ENCODE measurements at places on chromosomes 4 and X. TPM values are rescaled to one million over a fixed set of nuclear protein-coding genes. Genes with fewer than 3 reads are reported as not detected.

DNA sequence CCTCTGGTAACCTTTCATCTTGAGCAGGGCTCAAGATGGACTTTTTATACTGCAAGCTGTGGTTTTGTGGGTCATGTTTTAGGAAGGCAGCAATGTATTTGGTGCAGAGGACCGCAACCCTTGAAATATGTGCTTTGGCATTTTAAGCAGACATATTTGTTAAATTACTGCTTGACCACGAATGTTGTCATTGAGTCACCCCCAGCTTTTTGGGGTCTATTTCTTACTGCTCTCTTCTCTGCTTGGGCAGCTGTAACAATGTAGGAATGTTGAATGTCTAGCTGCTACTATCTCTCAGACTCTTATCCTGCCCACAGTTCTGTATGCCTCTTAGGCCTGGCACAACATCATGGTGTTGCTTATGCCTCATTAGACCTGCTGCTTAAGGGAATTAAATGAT, 6.0 kb downstream of the RBPJ start:
- DNase-seq: no peak

- no peak for DNase-seq
Observed at GRCh38 chrX:102846544-102847236, 90.4 kb upstream of the RAB40AL start.

DNA sequence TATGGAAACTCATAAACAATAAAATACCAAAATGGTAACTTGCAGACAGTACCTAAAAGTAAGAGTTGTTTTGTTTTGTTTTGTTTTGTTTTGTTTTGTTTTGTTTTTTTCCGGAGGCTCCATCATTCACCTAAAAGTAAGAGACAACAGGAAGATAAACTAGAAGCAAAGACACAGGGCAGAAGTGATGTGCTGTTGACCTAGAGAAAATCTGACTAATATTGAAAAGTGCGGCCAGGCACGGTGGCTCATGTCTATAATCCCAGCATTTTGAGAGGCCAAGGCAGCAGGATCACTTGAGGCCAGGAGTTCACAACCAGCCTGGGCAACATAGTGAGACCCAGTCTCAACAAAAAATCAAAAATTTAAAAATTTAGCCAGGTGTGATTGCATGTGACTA, 5.6 kb upstream of the CENPC start:
- no peak for DNase-seq

- no peak for DNase-seq
Observed at GRCh38 chr4:36549992-36550391, 268.6 kb downstream of the DTHD1 start.

DNA sequence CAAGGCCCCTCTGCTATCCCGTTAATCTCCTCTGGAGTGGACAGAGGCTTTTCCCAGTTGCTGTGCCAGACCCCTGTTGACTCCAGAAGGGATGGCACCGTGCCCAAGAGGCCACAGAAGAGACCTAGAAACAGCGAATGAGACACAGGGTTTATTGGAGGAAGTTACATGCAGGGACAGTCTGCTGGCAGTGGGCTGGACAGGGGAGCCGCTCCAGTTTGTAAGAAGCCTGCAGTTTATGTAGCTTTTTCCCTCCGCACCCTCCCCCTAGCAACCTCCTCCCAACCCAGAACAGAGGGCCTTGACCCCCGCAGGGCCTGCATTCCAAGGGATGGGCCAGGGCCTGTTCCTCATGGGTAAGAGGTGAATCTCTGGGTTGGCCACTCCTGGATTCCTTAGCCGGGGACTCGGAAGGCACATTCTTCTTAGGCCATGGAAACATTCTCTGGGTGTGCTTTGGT, 216.8 kb upstream of the PSAPL1 start:
- DNase-seq: peak; percentile 52

DNA sequence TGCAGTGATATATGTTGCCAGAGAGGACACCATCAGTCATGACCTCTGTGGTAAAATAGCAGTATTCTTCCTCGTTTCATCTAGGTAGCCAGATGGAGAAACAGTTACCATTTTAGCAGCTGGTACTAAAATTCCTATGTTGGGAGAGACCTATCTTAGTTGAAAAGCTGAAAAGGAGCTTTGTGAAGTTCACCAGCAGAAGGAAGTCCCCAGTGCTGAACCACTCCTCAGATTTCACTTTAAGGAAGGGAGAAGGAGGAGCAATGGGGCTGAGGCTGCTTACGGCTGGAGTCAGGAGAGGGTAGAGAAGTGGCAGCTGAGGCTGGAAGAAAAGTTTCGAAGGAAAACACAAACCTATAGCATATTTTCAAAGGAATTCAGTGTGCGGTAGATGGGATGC, 103.7 kb downstream of the ATXN3L start:
- no peak for DNase-seq

GRCh38 chr4:42750091-42750490, 93.2 kb upstream of the ATP8A1 start:
- no peak for DNase-seq

- no peak for DNase-seq
Observed at GRCh38 chr4:186347743-186348142, 81.8 kb downstream of the F11 start.

GRCh38 chrX:19707246-19707871, 180.0 kb downstream of the SH3KBP1 start:
- DNase-seq: no peak

DNA sequence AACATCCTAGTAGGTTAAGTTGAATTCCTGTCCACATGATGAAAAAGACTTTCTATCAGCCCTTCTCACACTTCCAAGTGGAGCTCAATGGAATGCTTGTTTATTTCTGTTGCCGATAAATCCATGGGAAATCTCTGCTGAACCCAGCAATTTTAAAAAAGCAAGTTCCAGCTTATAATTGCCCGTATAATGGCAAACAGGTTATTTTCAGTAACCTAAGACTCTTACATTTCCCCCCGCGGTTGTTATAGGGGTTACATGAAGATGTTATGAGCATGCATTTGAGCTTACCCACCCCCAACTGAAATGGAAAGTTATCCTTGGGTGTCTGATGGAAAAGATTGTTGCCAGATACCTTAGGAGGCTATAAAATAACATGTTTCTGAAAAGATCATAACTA, 136.2 kb downstream of the PALLD start:
- DNase-seq: no peak

GRCh38 chr4:14615671-14616070, 386.6 kb upstream of the CPEB2 start:
- no peak for DNase-seq

DNA sequence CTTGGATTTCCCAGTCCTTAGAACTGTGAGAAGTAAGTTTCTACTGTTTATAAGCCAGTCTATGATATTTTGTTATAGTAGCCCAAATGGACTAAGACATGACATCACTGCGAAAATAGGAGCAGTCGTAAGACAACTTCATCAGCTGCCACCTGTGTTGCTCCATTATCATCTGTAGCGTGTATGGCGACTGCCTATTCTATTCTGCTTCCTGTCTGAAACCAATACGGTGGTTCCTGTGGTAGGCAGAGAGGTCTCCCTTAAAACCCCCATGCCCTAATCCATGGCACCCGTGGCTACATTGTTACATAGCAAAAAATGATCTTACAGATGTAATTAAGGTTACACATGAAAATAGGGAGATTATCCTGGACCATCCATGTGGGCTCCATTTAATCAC, 105.4 kb upstream of the FAT1 start:
- no peak for DNase-seq

- no peak for DNase-seq
Observed at GRCh38 chrX:38627683-38628082, 66.3 kb downstream of the TSPAN7 start.

DNA sequence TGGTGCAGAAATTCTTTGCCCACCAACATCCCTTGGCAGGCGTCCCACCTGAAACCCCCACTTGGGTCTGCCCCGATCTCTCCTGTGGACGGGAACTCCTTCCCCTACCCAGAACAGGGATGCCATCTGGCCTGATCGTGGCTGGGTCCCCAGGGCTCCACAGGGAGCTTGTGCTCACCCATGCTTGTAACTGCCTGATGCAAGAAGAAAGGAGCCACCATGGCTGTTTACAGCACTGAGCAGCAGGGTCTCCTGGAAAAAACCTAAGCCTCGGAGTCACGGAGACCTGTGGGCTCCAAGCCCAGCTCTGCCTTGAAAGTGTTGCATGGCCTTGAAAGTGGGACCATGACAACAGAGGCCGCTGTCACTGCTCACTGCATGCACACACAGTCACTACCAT, 101.5 kb upstream of the AFAP1 start:
- DNase-seq: no peak

DNA sequence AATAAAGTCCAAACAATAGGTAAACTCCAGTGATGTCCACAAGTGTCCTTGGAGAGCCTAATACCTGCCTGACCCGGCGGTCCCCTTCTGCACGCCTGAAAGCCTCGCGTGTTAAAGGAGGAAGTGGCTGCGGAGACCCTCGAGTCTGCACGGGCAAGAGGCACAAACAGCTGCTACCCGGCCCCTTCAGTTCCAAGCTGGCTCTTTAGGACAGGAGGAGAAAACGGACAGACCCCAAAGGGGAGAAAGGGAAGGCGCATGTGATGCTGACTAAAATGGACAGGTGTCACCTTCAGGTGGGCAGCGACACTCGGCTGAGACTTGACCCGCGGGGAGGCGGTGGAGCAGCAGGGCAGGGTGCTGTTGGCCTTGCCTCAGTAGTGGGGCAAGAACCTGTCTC, 102.7 kb upstream of the TENM3 start:
- DNase-seq: no peak

DNA sequence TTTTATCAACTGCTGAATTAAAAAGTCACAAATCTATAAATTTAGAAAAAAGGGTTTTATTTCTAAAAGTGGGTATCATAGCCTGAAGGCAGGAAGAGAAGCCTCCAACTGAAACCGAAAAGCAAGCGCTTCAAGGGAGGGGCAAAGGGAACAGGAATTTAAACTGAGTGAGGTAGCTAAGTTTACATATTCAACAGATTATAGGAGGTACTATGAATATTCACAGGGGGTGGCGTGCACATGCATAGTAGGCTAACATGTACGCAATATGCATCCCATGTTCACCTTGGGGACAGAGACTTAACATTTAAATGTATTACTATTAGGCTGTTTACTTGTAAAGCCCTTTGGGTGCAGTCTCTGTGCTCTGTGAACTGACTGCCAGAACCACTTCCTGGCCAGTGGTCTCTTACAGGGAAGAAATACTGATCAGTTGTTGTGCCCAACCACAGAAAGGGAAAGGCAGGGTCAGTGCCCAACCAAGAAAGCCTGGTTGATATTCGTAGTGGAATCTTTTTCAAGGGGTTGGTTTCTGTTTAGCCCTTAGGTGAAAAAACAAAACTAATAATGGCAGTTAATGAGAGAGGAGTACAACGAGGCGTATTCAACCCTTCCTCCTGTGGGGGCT, 168.7 kb upstream of the GALNTL6 start:
- no peak for DNase-seq

GRCh38 chr4:70589785-70590184, 2.3 kb upstream of the AMBN start:
- DNase-seq: no peak

GRCh38 chrX:99795495-99795894, 614.6 kb downstream of the PCDH19 start:
- DNase-seq: no peak

- no peak for DNase-seq
Observed at GRCh38 chr4:107379054-107379869, 340.8 kb downstream of the PAPSS1 start.

GRCh38 chr4:93827272-93827947, 1.1 kb upstream of the ATOH1 start:
- no peak for DNase-seq

DNA sequence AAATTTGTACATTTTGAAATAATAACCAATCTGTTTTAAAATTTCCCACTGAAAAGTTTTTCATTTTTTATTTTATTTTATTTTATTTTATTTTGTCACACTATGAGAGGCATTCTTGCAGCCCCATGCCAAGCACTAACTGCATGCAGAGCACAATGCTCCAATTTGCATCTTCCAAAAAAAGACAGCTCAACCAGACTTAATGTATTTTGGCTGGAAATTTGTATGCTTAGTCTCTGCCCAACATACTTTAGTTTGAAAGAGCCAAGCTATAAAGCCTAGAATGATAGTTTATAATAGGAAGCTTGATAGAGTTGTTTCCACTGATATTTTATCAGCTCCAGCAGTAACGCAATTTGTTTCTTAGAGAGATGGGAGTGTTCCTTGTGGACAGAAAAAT, 235.5 kb downstream of the GALNTL6 start:
- no peak for DNase-seq

DNA sequence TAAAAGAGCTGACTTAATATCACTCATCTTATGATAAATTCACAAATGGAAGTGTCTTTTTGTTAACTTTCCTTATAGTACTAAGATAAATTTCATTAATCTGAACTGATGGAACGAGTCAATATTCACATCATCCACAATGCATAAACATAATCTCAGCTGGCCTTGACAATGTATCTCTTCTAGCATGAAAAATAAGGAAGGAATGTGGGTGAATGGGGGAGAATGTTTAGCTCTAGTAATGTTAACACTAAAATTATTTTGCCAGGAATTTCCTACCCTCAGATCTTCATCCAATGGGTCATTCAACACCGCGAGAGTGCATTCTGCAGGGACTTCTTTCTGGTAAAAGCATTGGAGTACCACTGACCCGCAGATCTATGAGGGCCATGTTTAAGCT, 15.8 kb downstream of the TRPC3 start:
- no peak for DNase-seq

- no peak for DNase-seq
Observed at GRCh38 chr4:23887989-23888388, 1.9 kb downstream of the PPARGC1A start.

DNA sequence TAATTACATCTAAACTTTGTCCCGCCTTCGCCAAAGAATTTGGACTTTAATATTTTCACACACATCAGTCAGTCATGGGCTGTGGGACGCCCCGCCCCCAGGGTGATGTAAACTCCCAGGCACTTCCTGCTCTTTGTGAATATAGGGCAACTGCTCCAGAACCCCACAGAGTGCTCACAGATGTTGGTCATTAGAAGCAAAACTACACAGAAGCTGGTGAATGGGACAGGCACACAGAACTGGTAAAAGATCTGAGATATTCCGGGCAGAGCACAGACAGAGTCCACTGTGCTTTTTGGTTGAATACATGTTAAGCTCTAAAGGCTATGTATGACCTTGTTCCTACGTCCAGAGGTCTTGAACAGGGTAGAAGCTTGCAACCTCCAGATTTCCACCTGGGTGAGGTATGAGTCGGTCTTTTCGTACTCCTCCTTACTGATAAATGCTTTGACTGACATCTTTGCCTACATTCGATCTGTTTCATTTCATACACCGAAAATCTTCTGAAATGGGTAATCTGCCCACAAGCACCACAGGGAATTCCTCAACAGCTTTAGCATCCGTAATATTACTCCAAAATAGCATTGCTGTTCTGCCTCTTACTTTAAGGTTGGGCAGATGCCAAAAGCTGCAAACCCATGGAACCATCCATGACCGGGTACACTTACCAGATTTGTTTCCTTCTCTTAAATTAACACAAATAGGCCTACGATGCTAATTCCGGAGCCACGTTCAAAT, 144.6 kb downstream of the AMELX start:
- no peak for DNase-seq

Gene HTR2C
- 15.7 TPM for total RNA-seq

Gene PPP1R2C
- total RNA-seq: not detected

Gene MAGEE2
- total RNA-seq: not detected

Gene ATP2B3
- not detected for total RNA-seq

Gene MTHFD2L
- total RNA-seq: 7.7 TPM

Gene EMCN
- 48.4 TPM for total RNA-seq

Gene NDUFC1
- 9.4 TPM for total RNA-seq

Gene TSPAN6
- 74.8 TPM for total RNA-seq

Gene ASB11
- total RNA-seq: not detected

Gene CACNA1F
- not detected for total RNA-seq

All from uterus (tissue), 4 donors.